Suppressor macrophage treated with lipopolysaccharide for 4 hours (primary cell): ENCODE measurements at places on chromosomes 3 and 15.
A peak's percentile ranks its signal among the peaks of the same experiment; 100 is the strongest.

GRCh38 chr3:134253475-134254226, 3.0 kb upstream of the RYK start:
- DNase-seq = peak; percentile 90

DNA sequence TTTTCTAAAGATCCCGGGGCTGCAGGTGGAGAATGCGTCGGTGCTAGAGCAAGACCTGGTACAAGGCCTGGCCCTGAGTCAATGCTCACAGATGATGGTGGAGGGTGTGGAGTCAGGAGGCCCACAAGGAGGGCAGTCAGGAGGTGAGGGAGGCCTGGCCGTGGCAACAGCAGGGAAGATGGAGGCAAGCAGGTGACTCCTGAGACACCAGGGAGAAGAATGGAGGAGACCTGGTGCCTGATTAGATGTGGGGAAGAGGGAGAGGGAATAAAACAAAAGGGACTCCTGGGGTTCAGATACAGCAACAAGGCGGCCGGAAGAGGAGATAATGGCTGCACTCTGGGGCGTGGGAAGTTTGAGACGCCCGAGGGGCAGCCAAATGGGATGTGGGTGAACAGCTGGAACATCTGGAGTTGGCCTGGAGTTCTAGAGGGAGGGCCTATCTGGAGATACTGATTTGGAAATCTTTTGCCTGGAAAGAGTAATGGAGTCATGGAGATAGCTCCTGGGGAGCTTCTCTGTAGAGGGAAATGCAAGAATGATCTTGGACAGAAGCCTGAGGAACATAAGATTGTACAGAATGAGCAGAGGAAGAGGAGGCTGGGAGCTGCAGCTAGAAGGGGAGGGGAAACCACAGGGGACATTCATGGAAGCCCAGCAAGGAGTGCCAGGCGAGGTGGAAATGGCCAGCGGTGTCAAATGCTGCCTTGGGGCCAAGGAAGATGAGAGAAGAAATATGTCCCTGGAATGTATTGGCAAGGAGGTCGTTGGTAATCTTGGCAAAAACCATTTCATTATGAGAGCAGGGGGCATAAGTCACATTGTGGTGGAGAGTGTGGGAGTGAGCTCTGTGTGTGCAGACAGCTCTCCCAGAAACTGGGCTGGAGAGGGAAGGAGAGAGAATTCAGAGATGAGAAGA, 67.5 kb upstream of the CORO2B start:
- DNase-seq = no peak

DNA sequence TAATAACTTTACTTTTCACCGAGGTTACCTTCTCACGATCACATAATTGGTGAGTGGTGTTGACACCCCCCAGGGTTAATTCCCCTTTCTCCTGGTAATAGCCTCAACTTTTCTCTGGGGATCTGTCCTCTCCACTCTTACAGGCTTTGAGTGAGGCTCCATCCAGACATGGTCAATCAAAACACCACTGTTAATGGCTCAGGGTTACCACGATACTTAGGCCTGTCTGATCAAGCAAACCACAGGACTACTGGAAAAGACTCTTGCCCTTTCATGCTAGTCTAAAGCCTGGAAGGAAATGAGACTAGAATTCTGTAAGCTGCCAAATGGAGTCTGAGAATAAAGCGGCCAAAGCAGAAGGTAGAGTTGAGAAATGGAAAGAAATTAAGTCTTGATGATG, 56.5 kb upstream of the STT3B start:
- no peak for DNase-seq

- DNase-seq = no peak
Measured at GRCh38 chr3:5813521-5813920, 626.0 kb downstream of the EDEM1 start.

GRCh38 chr3:128395500-128396162, 71.1 kb downstream of the DNAJB8 start:
- no peak for DNase-seq

DNA sequence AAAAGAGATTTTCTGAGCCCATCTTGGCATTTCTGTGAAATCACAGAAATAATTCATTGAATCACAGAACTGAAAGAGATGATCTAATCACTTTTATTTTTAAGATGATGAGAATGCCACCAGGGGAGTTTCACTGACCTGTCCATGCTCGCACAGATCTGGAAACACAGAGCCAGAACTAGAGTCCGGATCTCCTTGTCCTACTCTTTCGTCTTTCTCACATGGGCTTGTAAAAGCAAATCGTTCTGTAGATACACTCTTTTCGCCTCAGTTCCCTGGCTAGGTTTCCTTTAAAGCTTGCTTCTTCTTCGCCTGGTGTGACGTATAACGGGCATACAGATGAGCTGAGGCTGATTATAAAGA, 122.5 kb upstream of the SPRED1 start:
- no peak for DNase-seq

DNA sequence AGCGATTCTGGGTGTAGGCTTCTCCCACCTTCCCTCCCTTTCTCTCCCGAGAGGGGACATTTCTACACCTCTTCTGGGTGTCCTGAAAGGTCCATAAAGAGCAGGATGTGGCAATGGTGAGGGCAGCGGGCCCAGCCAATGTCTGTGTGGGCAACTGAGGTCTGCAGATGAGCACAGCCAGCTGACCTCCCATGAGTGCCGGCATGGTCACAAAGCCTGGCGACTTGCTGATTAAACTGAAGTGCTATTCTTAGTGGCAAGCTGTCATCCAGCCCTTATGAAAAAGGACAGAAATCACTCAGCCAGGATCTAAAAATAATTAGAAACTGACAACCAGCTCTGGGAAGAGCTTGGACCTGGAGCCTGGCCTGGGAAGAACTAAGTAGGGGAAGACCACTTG, 124.3 kb upstream of the RGMA start:
- no peak for DNase-seq

DNA sequence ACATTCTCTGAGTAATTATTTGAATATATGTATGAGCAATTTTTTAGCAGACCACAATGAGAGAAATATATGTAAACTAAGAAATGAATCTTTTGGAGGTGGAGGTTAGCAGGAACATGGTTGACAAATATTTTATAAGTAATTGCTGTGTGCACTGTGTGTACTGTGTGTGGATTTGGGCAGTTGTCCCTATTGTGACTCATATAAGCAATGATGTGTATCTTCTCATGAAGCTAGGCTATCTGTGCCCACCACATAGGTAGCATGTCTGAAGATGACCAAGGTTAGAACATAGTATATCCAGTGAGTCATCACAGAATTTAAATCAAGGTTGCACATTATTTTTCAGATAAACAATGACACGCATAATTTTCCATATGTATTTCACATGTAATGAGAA, 713.9 kb upstream of the GBE1 start:
- no peak for DNase-seq

- no peak for DNase-seq
Measured at GRCh38 chr15:32028921-32029320, 1.4 kb upstream of the CHRNA7 start.

DNA sequence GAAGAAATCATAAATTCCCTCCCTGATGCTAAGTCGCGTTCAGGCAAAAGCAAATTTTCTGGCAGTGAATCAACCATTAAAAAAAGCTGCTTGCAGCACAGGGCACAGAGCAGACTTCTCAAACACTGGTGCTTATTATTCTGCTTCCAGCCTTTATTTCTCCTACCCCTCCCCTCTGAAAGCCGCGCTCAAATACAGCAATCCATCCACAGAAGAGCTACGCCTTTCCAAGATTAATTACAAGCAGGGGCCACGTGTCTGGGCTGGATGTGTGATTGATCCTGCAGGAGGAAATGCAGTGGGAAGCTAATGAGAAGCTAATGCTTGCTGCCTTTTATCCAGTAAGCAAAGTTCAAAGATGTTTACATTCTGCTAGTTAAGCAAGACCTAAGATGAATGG, 134.9 kb upstream of the TOPAZ1 start:
- no peak for DNase-seq

- no peak for DNase-seq
Measured at GRCh38 chr3:65776081-65776480, 262.6 kb downstream of the MAGI1 start.

DNA sequence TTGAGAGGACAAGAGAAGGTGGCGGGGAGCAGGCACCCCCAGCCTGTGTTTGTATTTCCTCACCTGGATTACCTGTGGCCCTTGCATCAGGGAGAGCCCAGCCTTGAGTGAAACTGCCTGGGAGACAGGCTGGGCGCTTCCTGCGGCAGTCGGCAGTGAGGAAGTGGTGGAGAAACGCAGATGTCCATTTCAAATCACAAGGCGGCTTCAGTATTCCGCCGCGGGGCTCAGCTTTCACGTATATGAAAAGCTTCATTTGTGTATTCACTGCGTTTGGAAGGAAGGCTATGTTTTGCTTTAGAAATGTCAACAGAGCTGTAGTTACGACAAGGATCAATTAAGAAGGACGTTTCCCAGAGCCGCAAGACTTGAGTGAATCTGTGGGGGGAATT, 167.4 kb upstream of the CTDSPL start:
- DNase-seq = no peak

DNA sequence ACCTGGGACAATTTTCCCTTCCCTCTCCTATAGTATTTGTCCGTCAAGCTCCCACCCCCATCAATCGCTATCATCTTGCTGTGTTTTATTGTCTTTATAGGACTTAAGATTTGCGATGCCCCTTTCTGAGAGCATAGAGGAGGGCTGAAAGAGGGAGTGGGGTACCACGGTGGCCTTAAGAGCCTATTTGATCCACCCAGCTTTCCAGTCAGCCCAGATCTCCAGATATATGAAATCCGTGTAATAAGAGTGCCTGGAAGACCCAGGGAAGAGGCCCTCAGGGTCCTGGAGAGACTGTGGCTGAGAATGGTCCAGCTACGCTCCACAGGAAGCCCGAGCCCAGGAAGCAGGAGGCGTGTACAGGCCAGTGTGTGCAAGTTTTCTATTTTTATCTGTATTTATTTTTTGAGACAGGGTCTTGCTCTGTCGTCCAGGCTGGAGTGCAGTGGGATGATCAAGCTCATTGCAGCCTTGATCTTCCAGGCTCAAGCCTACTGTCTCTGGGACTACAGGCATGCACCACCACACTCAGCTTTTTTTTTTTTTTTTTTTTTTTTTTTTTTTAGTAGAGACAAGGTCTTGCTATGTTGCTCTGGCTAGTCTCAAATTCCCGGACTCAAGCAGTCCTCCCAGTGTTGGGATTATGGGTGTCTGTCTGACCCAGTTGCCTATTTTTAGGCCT, 964 bp upstream of the NCKIPSD start:
- no peak for DNase-seq

DNA sequence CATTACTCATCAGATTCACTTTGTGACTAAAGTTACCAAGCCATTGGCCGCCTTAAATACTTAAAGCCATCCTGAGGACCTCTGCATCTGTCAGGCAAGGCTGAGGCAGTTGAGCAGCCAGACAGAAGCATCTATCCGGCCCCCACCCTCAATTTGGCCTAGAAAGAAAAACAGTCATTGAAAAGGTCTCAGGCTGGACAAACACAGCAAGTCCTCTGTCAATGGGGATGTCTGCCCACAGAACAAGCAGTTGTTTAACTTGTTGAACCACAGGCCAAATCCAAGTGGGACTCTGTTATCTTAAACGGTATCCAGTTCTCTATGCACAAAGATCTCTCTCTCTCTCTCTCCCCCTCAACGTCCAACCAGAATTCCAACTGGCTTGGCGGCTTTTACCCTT, 2.8 kb downstream of the ZIC4 start:
- no peak for DNase-seq

DNA sequence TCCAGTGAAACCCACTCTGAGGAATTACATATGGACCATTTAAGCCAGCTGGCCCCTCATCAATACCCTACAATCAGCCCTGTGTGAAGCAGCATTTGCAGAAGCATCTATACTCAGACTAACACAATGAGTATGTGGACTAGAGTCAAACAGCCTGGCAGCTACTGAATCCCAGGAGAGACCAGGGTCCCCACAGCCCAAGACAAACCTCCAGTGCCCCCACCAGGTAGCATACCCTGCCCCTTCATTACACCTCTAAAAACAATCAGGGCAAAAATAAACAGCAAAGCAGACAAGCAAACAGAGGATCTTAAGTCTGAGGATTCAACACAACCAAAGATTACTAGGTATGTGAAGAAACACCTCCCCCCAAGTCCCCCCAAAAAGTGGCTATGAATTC, 157.4 kb downstream of the LEKR1 start:
- no peak for DNase-seq

DNA sequence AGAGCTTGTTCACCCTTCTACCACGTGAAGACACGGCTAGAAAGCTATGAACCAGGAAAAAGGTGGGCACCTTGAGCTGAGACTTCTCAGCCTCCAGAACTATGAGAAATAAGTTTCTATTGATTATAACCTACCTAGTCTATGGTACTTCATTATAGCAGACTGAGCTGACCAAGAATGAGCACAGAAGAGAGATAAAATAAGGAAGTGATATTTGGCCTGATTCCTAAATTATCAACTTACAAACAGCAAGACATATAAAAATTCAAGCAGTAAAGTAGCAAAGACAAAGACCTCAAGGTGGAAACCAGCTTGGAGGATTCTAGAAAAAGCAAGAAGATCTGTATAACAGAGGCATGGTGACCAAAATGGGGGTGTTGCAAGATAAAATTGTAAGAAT, 63.9 kb upstream of the OSTN start:
- DNase-seq = no peak
